Activated CD4-positive, alpha-beta T cell treated with anti-CD3 and anti-CD28 coated beads, Interleukin-10, Interleukin-2, amounts not matched to agents 100 ng/mL and 50 ng/mL, durations not matched to agents 16 hours and 8 hours (primary cell): ENCODE measurements at places on chromosomes 5 and 9.

- DNase-seq = no peak
Measured at GRCh38 chr9:99478469-99479027, 256.5 kb downstream of the SEC61B start.

- DNase-seq = no peak
Measured at GRCh38 chr9:98094316-98094715, 24.7 kb downstream of the TRIM14 start.

DNA sequence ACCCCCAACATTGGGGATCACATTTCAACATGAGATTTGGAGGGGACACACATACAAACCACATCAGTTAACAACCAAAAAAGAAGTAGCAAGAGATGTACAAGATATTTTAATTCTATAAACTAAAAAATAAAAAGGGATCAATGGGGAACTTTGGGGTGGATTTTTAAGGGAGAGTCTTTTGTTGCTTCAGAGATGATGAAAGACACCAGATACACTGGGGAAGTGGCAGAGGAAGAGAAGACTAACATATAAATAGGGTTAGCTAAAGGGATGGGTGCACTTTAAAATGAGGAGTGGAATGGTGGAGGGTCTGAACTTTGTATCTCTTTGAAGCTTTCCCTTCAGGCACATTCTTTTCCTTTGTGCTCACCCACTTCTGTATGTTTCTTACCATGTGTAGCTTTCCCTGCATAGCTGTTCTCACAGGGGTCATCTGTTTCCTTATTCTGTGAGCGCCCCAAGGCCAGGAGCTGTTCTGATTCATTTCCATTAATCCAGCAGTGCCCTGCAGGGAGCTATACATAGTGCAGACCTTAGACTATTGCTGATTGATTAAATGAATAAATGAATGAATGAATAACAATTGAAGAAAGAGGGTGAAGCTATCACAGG, 531.6 kb upstream of the KLF4 start:
- no peak for DNase-seq

GRCh38 chr9:16343249-16344237, 526.9 kb downstream of the BNC2 start:
- no peak for DNase-seq

- DNase-seq = no peak
Measured at GRCh38 chr9:102514541-102514940, 480.6 kb upstream of the CYLC2 start.

GRCh38 chr5:107254902-107255234, 415.9 kb downstream of the EFNA5 start:
- no peak for DNase-seq

DNA sequence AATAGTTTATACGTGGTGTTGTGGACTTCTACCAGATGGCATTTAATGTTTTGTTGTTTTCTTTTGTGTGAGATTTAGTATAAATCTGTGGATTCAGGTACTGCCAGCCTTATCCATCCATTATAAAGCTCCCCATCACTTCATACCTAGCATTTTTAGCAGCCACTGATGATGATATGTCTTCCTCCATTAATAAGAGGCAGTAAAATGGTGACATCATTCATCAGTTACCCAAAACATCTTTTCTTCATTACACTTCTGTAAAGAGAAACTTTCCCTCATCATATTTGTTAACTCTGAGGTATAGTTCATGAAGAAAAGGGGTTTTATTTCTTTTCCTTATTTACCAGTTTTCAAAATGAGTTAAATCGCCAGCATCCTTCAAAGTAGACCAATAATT, 19.4 kb downstream of the CHD1 start:
- DNase-seq = no peak

DNA sequence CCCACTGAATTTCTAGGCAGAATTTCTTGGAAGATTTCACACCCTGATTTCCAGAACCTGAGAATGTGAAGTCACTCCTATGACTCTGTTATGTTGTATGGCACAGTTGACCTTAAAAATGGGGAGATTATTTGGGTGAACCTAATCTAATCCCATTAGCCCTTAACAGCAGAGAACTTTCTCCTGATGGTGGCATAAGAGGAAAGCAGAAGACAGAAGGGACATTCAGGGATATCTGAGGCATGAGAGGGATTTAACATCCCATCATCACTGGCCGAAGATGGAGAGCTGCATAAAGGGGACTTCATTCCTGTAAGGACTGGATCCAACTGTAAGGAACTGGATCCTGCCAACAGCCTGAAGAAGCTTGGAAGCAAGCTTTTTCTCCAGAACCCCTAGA, 119.2 kb downstream of the ZNF622 start:
- no peak for DNase-seq

DNA sequence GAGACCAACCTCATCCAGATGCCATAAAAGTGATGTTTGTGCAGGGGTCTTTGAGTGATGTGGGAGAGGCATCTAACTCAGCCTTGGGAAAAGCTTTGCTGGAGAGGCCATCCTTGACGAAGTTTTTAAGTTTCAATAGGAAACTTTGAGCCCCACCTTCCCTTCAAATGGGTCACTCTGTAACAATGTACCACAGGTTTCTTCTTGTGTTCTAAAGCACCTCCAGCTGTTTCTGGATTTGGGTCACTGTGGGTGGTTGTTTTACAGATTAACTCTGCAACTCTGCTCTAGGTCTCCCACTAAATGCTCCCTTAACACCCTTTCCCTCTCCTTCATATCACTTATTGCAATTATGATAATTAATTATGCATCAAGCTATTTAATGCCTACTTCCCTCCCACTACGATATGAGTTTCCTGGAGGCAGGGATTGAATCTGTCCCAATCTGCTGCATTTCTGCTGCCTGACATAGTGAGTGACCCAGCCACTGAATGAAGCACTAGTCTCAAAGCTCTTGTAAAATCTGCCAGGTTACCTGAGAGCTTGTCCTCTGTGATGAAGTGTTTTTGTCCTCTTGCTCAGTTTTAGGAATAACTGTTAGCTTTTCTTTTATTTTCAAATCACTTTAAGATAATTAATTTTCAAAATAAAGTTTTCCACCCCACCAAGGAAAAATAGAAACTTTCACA, 60.5 kb upstream of the PUM3 start:
- DNase-seq = no peak

DNA sequence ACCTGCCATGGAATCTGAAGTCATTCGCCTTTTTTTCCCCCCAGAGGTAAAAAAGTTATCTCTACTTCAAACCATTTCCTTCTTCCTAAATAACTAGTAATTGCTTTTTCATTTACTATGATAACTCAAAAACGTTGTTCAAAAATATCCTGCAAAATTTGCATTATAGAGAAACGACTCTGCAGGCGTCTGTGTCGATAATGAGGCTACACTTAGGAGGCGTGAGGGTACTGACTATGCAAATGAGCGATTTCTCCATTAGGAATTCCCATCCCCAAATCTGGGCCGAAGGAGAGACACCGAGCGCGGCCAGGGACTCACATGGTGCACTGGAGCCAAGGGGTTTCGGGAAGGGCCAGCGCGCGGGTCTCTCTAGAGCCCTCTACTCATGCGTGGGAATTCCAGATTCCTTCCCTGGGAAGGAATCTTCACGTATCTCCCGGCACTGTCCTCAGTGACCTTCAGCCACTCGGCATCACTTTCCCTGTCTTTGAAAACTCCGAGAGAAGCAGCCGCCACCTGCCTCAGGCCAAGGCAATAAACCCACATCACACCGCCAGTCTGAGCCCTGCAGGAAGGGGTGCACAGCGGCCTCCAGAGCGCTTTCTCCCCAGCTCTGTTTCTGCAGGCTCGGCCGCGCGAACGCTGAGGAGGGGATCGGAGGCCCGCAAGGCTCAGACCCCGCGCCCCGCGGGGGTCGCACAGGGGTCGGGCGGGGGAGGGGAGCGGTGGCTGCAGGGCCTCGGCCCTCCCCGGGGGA, 718 bp upstream of the DENND4C start:
- DNase-seq = peak; percentile 73

DNA sequence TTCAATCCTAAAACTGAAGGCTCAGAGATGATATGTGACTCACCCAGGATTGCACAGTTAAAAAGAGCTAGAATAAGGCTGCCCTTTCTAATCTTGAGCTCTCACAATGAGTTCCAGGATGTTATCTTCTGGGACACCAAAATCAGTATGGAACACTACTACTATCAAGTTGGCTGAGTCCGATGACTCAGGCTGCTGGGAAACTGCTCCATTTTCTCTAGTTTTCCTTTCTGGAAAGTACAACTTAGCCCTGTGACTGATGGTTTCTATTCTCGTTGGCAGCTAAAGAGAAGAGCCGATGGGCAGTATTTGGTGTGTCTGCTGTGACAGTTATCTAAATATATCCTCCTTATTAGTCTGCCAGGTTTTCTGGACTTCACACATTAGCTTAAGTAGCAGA, 37.9 kb upstream of the DPYSL3 start:
- no peak for DNase-seq

DNA sequence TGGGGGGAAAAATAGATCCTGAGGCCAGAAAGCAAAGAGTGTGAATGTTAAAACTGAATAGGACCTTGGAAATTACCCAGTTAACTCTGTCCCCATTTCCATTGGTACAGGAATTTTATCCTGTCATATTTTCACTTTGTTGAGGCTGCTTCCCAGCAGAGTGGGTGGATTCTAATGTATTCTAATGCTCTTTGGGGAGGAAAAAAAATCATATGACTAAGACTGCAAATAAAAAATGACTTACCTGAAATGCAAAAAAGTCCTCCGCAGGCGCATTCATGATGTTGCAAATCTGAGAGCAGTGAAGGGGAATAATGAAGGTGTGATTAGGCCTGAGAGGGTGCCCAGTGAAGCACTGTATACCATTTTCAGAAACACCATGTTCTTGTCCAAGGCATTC, 41.2 kb downstream of the PDE6A start:
- DNase-seq = no peak

- DNase-seq = no peak
Measured at GRCh38 chr9:114047717-114048116, 30.4 kb downstream of the AMBP start.

GRCh38 chr9:129595903-129596540, 24.9 kb downstream of the C9orf50 start:
- no peak for DNase-seq
